Nasal cavity respiratory epithelium epithelial cell of viscerocranial mucosa (primary cell): ENCODE measurements at places on chromosomes 5 and 9. TPM values are rescaled to one million over a fixed set of nuclear protein-coding genes. Genes with fewer than 3 reads are reported as not detected.

The RNF224 gene
- under 0.01 and 0.28 TPM in 2 replicates for total RNA-seq

The ZNF484 gene
- total RNA-seq, result 8.9 and 15.4 TPM in 2 replicates

The PNPLA7 gene
- under 0.01 and 0.43 TPM in 2 replicates for total RNA-seq

The APBA1 gene
- total RNA-seq, result 0.68 and 2.7 TPM in 2 replicates

The MTAP gene
- total RNA-seq, result 51.9 and 81.4 TPM in 2 replicates

The PCDHGA1 gene
- under 0.01 and 0.43 TPM in 2 replicates for total RNA-seq

The HAVCR2 gene
- total RNA-seq, result 0.21 and 1.0 TPM in 2 replicates

The ANKRD18A gene
- total RNA-seq, result 1.0 and 1.9 TPM in 2 replicates

The ABO gene
- 0.14 TPM in 1 of 2 replicates, not detected in the other for total RNA-seq

The SH3GL2 gene
- total RNA-seq, result under 0.01 TPM in 2 replicates

The PITX1 gene
- 84.1 and 191 TPM in 2 replicates for total RNA-seq

The CFAP77 gene
- total RNA-seq, result not detected in 2 replicates

The TAF11L10 gene
- total RNA-seq, result not detected in 2 replicates

The SPATA31C1 gene
- total RNA-seq, result not detected in 2 replicates

The SRP19 gene
- 134 and 152 TPM in 2 replicates for total RNA-seq

The GALNT10 gene
- 7.5 and 36.8 TPM in 2 replicates for total RNA-seq

The PDGFRB gene
- total RNA-seq, result under 0.01 and 0.07 TPM in 2 replicates

The PCDHA1 gene
- under 0.01 TPM in 1 of 2 replicates, not detected in the other for total RNA-seq

The FPGS gene
- 42.7 and 60.6 TPM in 2 replicates for total RNA-seq

The TNFSF8 gene
- not detected in 2 replicates for total RNA-seq

The CCDC192 gene
- not detected in 2 replicates for total RNA-seq

The SHB gene
- 17.1 and 30.8 TPM in 2 replicates for total RNA-seq

The GPR151 gene
- not detected in 2 replicates for total RNA-seq

The IFNA2 gene
- total RNA-seq, result not detected in 2 replicates

The PDE6A gene
- 0.36 TPM in 1 of 2 replicates, not detected in the other for total RNA-seq

The SPINK4 gene
- not detected in 2 replicates for total RNA-seq

The OR2Y1 gene
- not detected in 2 replicates for total RNA-seq

The ZFP37 gene
- total RNA-seq, result 0.68 and 1.8 TPM in 2 replicates

The MARCHF3 gene
- 0.36 and 3.4 TPM in 2 replicates for total RNA-seq

The TLX3 gene
- total RNA-seq, result not detected in 2 replicates

The MRPL36 gene
- total RNA-seq, result 60.9 and 87.8 TPM in 2 replicates

The DND1 gene
- total RNA-seq, result 0.34 and 0.36 TPM in 2 replicates

The CD72 gene
- total RNA-seq, result 0.50 and 1.0 TPM in 2 replicates

The AK8 gene
- total RNA-seq, result 0.21 and 0.34 TPM in 2 replicates

The SPINK6 gene
- total RNA-seq, result 1.7 TPM in 1 of 2 replicates, not detected in the other

The PRSS3 gene
- 3.1 and 36.6 TPM in 2 replicates for total RNA-seq

The TMEM174 gene
- total RNA-seq, result not detected in 2 replicates

The PKD2L2 gene
- total RNA-seq, result not detected in 2 replicates

The GCNT1 gene
- total RNA-seq, result 2.4 and 27.4 TPM in 2 replicates

The LRRC14B gene
- total RNA-seq, result not detected in 2 replicates

The HMHB1 gene
- not detected in 2 replicates for total RNA-seq

The CMYA5 gene
- 0.34 and 0.85 TPM in 2 replicates for total RNA-seq

The F2R gene
- 7.5 and 24.3 TPM in 2 replicates for total RNA-seq

The SCGB3A2 gene
- not detected in 2 replicates for total RNA-seq
